ENCODE measurements at places on chromosomes 13 and 19.

DNA sequence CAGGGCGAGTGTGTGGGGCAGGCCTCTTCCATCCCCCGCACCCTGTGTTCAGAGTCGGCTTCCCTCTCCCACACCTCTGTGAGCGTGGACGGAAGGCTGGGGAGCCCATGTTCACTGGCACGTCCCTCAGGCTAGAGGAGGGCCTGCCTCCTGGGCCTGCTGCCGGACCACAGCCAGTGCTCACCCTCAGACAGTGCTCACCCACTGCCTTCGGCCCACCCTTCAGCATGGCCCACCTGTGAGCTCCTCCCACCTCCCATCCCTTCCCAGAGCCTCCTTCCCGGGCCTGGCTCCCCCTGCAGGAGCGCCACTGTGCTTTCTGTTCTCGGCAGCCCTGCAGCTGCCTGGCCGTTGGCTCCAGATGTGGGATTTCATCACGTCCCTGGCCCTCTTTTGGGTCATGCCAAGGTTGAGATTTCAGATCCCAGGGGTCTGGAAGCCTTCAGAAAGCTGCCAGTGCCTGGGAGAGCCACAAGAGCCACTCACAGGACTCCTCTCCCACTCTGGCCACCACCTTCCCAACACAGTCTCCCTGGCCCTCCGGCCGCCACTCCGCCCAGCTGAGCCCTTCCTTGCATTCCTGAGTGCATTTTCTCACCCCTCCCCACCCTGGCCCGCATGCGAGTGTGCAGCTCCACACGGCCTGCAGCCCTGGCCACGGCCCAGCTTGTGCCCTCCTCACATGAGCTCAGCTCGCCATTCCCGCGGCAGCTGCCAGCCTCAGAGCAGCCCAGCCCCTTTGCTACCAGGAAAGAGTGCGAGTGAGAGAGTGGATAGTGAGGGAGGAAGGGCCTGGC is 25.3 kb downstream of the CAPN12 start:
- DNase-seq: no peak

DNA sequence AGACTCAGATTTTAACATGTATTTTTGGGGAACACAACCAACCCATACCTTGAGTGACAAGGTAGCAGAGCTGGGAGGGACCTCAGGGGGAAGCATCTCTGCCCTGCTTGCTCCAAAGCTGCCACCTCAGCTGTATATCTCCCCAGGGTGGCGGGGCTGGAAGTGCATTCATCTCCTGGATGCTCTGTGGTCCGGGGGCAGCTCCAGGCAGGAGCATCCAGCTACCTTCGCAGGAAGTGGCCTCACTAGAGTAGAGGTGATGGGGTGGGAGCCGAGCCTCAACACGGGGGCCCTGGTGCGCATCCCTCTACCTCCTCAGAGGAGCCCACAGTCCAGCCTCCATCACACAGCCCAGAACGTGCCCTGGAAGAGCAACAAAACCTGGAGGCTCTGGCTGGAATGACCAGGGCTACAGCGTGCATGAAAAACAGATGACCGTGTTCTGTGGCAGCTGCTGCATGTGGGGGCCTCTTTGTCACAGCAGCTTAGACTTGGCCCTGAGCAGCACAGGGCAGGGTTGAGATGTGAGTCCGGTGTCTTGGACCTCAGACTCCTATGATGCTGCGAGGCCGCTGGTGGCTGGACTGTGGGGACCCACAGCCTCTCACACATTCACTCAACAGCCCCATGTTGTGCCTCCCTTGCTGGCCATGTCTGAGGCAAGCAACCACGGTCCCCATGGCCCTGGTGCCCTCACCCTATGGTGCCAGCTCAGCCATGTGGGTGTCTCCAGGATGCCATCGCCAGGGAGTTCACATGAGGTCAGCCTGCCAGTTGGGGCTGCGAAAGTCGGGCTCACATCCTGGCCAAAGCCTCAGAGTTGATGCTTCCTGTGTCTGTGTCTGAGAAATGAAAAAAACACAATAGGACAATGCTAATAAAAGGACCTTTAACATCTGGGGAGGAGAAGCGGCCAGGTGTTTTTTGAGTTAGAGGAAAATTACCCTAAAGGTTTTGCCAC is 17.1 kb upstream of the GAS6 start:
- DNase-seq: no peak

DNA sequence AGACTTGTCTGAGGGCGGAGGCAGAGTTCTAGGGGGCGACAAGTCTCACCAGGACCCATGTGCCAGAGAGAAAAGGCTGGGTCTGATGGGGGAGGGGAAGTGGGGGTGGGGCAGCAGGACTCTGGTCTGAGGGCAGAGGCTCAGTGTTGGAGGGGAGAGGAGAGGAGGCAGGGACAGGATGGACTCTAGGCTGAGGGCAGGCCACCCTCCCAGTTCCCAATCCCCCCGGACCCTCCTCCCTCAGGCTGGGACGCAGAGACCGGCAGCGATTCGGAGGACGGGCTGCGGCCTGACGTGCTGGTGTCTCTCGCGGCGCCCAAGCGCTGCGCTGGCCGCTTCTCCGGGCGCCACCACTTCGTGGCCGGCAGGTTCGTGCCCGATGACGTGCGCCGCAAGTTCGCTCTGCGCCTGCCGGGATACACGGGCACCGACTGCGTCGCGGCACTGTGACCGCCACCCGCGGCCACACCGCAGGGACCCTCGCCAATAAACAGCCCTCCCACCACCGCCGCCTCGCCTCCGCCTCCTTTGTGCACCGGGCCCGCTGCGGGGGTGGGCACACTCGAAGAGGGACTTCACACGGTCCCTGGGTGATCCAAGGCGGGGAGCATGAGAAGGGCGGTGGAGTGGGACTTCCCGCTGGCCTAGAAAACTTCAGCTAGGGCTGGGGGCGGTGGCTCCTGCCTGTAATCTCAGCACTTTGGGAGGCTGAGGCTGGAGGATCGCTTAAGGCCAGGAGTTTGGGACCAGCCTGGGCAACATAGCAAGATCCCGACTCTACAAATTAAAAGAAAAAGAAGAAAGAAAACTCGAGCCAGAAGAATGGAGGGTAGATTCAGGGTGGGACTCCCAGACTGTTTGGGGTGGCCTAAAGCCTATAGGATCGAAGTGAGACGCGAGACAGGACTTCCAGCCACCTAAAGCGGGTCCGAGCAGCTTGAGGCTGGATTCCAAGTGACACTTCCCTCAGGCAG is 703 bp upstream of the CILP2 start:
- DNase-seq: no peak

DNA sequence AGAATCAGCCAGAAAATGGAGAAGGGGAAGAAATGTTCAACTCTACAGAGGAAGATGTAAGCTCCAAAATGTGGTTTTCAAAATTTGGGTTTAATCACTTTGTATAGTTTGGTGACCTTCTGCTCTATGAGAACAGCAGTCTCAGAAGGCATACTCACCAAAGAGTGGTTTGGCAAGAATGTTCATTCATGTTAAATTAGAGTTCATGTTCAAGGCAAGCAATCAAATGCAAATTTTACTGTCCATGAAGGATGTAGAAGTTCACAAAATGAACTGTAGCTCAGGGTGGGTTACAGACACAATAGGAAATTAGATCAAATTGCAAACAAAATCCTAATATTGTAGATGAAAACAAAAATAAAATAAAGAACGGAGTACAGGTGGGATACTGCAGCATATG is 606.7 kb upstream of the PCDH20 start:
- DNase-seq: no peak

GRCh38 chr13:98934243-98934642 is 43.6 kb downstream of the DOCK9 start:
- no peak for DNase-seq

- DNase-seq: no peak
Measured at GRCh38 chr13:23599083-23599925, 29.1 kb downstream of the TNFRSF19 start.

DNA sequence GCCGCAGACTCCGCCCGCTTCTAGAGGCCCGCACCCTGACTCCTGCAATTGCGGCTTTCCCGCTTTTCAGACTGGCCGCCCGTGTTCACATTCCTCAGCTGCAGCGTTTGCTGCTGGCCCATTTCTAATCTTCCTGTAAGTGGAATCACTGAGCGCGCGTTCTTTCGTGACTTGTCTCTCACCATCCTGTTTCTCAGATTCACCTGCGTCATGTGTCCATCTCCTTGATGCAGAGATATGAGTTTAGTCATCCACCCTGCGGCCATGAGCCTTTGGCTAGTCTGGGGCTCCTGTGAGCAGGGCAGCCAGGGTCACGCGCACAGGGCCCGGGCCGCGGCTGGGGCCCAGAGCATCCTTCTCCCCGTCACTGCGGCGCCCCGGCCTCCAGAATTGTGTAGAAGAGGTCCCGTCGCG is 110.0 kb downstream of the CRYL1 start:
- no peak for DNase-seq

DNA sequence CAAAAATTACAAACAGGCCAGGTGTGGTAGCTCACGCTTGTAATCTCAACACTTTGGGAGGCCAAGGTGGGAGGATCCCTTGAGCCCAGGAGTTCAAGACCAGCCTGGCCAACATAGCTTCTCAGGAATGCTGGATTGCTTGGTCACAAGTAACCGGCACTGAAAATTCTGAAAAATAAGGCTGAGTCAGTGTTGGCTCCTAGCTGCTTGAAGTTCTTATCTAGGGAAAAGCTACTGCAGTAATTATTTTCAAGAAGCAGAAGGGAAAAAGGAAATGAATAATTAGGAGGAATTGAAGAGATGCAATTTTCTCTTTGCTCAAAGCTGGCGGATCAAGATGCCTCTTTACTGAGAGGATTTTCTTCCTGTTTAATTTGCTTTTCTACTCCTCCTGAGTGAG is 75.0 kb upstream of the GTF3A start:
- no peak for DNase-seq

- no peak for DNase-seq
Measured at GRCh38 chr19:4389511-4390016, 10.8 kb downstream of the SH3GL1 start.

DNA sequence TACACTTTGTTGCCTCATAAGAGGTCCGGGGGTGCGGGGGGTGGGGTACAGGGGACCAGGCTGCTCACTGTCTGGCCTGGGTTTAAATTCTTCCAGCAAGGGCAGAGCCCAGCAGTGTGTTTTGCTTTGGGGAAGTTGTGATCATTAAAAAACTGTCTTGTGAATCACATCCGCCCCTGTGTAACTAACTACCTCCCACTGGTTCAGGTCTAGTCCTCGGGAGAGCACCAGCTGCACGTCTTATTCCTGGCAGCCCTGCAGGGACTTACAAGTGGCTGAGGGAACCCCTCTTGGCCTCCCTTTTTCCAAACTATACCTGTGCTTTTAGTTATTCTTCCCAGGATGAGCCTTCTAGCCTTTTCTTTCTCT is 127.5 kb downstream of the SIPA1L3 start:
- DNase-seq: no peak

GRCh38 chr13:44352671-44353070 is 21.0 kb upstream of the SERP2 start:
- DNase-seq: no peak

- no peak for DNase-seq
Measured at GRCh38 chr13:31167490-31167889, 5.8 kb upstream of the HSPH1 start.

- peak; percentile 25 for DNase-seq
Measured at GRCh38 chr19:4811328-4812131, 20.0 kb downstream of the TICAM1 start.

DNA sequence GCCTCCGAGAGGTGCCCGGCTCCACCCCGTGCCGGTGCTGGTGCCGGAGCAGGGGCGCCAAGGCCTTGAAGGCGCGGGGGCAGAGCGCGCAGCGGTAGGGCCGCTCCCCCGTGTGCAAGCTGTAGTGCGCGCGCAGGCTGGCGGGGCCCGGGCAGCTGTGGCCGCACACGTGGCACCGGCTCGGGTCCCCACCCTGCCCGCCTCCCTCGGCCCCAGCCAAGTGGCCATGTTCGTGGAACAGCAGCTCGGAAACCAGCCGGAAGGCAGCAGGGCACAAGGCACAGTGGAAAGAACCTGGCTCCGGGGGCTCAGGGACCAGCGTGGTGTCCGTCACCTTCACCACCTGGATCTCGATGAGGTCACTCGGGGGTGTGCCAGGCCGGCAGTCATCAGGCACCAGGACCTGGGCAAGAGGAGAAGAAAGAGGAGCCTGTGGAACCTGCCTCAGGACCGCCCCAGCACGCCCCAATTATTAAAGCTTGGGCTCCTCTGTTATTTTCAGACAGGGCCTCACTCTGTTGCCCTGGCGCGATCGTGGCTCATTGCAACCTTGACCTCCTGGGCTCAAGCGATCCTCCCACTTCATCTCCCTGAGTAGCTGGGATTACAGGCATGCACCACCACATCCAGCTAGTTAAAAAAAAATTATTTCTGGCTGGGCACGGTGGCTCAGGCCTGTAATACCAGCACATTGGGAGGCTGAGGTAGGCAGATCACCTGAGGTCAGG is 2.0 kb downstream of the ZNF784 start:
- no peak for DNase-seq

DNA sequence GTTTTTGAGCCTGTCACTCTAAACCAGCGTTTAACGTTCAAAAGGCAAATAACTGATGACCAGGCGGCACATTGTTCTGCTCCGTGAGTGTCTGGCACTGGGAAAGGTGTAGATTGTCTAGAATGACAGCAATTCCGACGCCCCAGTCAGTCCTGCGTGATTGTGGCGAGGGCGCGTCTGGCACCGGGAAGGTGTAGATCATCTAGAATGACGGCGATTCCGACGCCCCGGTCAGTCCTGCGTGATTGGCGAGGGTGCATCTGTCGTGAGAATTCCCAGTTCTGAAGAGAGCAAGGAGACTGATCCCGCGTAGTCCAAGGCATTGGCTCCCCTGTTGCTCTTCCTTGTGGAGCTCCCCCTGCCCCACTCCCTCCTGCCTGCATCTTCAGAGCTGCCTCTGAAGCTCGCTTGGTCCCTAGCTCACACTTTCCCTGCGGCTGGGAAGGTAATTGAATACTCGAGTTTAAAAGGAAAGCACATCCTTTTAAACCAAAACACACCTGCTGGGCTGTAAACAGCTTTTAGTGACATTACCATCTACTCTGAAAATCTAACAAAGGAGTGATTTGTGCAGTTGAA is 26.1 kb upstream of the NDUFS7 start:
- no peak for DNase-seq

- DNase-seq: no peak
Measured at GRCh38 chr19:10611907-10612306, 13.4 kb upstream of the SLC44A2 start.

DNA sequence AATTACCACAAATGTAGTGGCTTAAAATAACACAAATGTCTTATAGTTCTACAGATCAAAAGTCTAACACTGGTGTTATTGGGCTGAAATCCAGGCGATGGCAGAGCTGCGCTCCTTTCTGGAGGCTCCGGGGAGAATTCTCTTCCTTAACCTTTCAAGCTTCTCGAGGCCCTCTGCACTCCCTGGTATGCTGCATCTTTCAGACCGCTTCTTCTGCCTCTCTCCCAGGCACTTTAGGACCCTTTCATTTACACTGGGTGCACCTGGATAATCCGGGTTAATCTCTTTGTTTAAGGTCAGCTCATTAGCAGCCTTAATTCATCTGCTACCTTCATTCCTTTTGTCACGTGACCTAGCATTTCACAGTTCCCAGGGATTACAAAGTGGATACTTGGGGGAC is 211.3 kb upstream of the RFC3 start:
- DNase-seq: peak; percentile 1

Measured in SHP77 treated with DMSO at 0.1 percent for 48 hours (cell line).